Activated CD8-positive, alpha-beta T cell treated with anti-CD3 and anti-CD28 coated beads, Interleukin-2, amount 10 ng/mL, durations not matched to agents 7 days and 5 days (primary cell): ENCODE measurements at places on chromosomes 2 and 18. TPM values are rescaled to one million over a fixed set of nuclear protein-coding genes. Genes with fewer than 3 reads are reported as not detected.

GRCh38 chr2:197575987-197576386 is 60.1 kb downstream of the MOB4 start:
- peaks cover 27% of the 10 kb centered on the region for H3K36me3 ChIP-seq
- DNase-seq: no peak
- no peaks in the 10 kb centered on the region for H3K27me3 ChIP-seq
- no peak overlapping the region for H3K27ac ChIP-seq

- peaks cover 42% of the 10 kb centered on the region for H3K36me3 ChIP-seq
- no peak overlapping the region for H3K27ac ChIP-seq
- no peaks in the 10 kb centered on the region for H3K27me3 ChIP-seq
- peaks cover 51% of the 10 kb centered on the region for H3K4me1 ChIP-seq
- no peak for DNase-seq
Measured at GRCh38 chr2:42176992-42177738, 8.0 kb downstream of the EML4 start.

DNA sequence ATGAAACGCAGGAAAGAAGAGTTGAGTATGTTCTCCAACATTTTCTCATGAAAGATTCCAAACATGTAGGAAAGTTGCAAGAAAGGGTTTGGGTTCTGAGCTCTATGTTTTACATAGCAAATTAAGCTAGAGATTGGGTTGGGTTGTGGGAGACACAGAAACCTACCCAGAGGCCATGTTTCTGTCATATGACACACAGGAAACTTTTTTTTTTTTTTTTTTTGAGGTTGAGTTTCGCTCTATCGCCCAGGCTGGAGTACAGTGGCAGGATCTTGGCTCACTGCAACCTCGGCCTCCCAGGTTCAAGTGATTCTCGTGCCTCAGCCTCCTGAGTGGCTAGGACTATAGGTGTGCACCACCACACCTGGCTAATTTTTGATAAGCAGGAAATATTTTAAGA is 57.6 kb downstream of the DOCK10 start:
- peak overlapping the region; percentile 92 for H3K27ac ChIP-seq
- DNase-seq: peak; percentile 45
- peaks cover 70% of the 10 kb centered on the region for H3K36me3 ChIP-seq
- no peaks in the 10 kb centered on the region for H3K27me3 ChIP-seq

- H3K36me3 ChIP-seq: peaks cover 7% of the 10 kb centered on the region
- DNase-seq: no peak
- H3K4me3 ChIP-seq: no peak overlapping the region
- no peaks in the 10 kb centered on the region for H3K27me3 ChIP-seq
Measured at GRCh38 chr2:203361922-203362321, 33.7 kb downstream of the ABI2 start.

DNA sequence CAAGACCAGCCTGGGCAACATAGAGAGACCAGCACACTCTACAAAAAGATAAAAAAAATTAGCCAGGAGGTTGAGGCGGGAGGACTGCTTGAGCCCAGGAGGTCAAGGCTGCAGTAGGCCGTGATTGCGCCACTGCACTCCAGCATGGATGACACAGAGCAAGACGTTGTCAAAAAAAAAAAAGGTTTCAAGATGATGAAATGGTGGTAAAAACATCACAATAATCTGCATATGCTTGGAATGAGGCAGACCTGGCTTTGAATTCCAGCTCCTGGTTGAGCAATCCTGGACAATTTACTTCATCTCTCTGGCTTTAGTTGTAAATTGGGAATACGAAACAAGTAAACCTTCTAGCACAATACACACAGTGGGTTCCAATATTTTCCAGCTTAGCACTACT is 24.1 kb downstream of the USP40 start:
- no peak overlapping the region for H3K4me3 ChIP-seq
- DNase-seq: no peak
- H3K27me3 ChIP-seq: no peaks in the 10 kb centered on the region
- peaks cover 10% of the 10 kb centered on the region for H3K4me1 ChIP-seq

- no peak overlapping the region for H3K4me3 ChIP-seq
- peaks cover 32% of the 10 kb centered on the region for H3K4me1 ChIP-seq
- peaks cover 15% of the 10 kb centered on the region for H3K27me3 ChIP-seq
- no peaks in the 10 kb centered on the region for H3K36me3 ChIP-seq
Measured at GRCh38 chr2:128691526-128691925, 372.9 kb upstream of the HS6ST1 start.

GRCh38 chr18:48017635-48018034 is 87.2 kb upstream of the SMAD2 start:
- H3K27me3 ChIP-seq: peaks cover 44% of the 10 kb centered on the region
- no peak overlapping the region for H3K4me3 ChIP-seq
- H3K36me3 ChIP-seq: no peaks in the 10 kb centered on the region
- no peak overlapping the region for H3K27ac ChIP-seq

DNA sequence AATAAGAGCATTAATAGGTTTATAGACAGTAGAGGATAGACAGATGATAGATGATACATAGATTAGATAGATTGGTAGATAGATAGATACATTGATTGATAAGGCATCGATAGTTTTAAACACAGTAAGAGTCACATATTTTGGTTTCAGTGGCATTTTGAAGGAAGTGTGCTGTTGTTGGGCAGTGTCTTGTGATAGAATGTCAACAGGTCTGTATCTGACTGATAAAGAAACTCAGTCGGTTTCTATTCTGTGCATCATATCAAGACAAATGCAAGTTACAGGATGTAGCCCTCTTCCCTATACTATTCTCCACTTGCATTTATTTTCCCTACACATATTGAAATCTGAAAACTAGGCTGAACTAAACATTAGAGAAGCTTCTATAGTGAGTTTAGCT is 1229.0 kb upstream of the ZEB2 start:
- H3K27ac ChIP-seq: no peak overlapping the region
- no peak for DNase-seq
- no peak overlapping the region for H3K4me3 ChIP-seq
- H3K36me3 ChIP-seq: no peaks in the 10 kb centered on the region

The FBXO36 gene
- total RNA-seq: 1.1 TPM

The TMEM198 gene
- 0.47 TPM for total RNA-seq

The NEU4 gene
- 0.31 TPM for total RNA-seq
